ENCODE measurements at places on chromosomes 12 and 14. TPM values are rescaled to one million over a fixed set of nuclear protein-coding genes. Genes with fewer than 3 reads are reported as not detected.
A peak's percentile ranks its signal among the peaks of the same experiment; 100 is the strongest.

Gene VIPAS39
- 20.6 TPM for total RNA-seq

Gene SOAT2
- 0.04 TPM for total RNA-seq

Gene SLCO1B3
- total RNA-seq, result not detected

Gene POMT2
- total RNA-seq, result 11.7 TPM

GRCh38 chr12:121237415-121237814 is 27.5 kb downstream of the P2RX4 start:
- H3K36me3 ChIP-seq, result peaks cover 38% of the 10 kb centered on the region
- H3K4me1 ChIP-seq, result peaks cover 30% of the 10 kb centered on the region
- no peaks in the 10 kb centered on the region for H3K27me3 ChIP-seq
- no peak overlapping the region for H3K4me3 ChIP-seq

DNA sequence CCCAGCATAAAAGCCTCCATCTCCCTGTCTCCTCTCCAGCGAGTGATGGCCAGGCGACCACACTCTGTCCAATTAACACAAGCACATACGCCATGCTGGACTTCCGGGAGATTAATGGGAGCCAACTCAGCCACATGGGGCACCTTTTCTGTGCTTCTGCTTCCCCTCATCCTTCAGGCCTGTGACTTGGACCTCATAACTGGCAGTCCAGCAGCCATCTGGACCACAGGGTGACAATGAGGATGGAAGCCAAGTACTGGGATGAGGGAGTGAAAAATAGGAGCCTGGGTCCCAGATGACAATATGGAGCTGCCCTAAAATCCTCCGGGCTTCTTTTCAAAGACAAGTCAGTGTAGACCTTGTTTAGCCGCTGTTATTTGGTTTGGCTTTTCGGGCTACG is 12.8 kb downstream of the MAP3K9 start:
- DNase-seq, result no peak
- peaks cover 2% of the 10 kb centered on the region for H3K27me3 ChIP-seq

GRCh38 chr12:19131025-19131444 is 1.5 kb downstream of the PLEKHA5 start:
- peak overlapping the region; percentile 89 for H3K4me3 ChIP-seq
- DNase-seq, result peak; percentile 67
- H3K4me1 ChIP-seq, result no peaks in the 10 kb centered on the region
- peak overlapping the region; percentile 89 for H3K27ac ChIP-seq
- H3K27me3 ChIP-seq, result no peaks in the 10 kb centered on the region

GRCh38 chr12:25404955-25405354 is 148.1 kb downstream of the LMNTD1 start:
- no peak overlapping the region for H3K4me3 ChIP-seq
- no peaks in the 10 kb centered on the region for H3K4me1 ChIP-seq
- H3K27ac ChIP-seq, result no peak overlapping the region
- no peak for DNase-seq

DNA sequence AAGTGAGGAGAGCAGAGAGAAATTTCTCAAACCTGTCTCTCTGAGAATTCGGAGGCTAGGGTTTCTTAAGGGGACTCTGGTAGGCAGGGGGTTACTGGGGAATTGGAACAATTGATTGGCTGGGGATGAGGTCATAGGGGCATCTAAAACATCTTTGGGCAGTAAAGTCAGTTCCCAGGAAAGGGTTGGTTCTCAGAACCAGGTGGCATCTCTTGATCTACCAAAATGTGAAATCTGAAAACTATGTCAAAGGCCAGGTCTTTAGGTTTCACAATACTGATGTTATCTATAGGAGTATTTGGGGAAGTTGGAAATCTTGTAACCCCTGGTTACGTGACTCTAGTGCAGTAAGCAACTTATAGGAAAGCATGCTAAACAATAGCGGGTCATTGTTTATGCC is 6.9 kb downstream of the C12orf75 start:
- H3K36me3 ChIP-seq, result no peaks in the 10 kb centered on the region
- H3K27me3 ChIP-seq, result no peaks in the 10 kb centered on the region
- DNase-seq, result no peak
- no peak overlapping the region for H3K27ac ChIP-seq
- no peak overlapping the region for H3K4me3 ChIP-seq
- H3K4me1 ChIP-seq, result no peaks in the 10 kb centered on the region

DNA sequence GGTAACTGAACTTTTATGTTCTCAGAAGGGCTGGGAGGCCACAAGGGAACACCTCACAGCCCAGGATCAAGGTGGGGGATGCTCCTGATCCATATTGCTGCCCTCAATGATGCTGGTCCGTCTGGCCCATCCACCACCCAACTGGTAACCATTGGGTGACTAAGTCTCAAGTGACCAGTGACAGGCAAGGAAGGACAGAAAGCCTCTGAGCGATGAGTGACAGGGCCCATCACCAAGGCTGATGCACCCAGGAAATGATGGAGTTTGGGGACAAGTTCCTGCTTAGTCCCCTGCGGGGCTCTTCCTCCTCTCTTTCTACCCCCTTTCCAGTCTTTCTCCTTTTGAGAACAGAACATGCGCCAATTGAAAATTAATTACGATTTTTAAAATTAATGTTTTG is 2.6 kb upstream of the MMP19 start:
- no peak for DNase-seq
- peaks cover 2% of the 10 kb centered on the region for H3K27me3 ChIP-seq
- H3K36me3 ChIP-seq, result no peaks in the 10 kb centered on the region
- H3K4me3 ChIP-seq, result no peak overlapping the region
- no peak overlapping the region for H3K27ac ChIP-seq

DNA sequence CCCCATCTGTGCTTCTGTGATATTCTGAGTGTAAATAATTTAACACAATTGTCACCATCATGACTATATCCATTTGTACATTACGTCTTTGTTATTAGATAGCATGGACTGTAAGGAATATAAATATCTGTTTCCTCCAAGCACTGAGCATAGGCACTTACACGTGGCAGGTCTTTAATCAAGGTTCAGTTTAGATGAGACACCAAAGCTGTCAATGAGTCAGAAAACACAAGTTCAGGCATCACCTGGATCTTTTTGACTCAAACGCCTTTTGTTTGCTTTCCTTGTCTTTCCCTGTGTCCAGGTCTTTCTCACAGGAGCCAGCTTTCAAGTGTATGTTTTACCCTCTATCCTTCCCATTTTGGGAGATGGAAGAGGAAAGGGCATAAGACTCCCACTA is 163.2 kb upstream of the CCDC198 start:
- no peak overlapping the region for H3K27ac ChIP-seq
- H3K4me1 ChIP-seq, result no peaks in the 10 kb centered on the region
- no peaks in the 10 kb centered on the region for H3K36me3 ChIP-seq
- H3K27me3 ChIP-seq, result no peaks in the 10 kb centered on the region
- no peak for DNase-seq

DNA sequence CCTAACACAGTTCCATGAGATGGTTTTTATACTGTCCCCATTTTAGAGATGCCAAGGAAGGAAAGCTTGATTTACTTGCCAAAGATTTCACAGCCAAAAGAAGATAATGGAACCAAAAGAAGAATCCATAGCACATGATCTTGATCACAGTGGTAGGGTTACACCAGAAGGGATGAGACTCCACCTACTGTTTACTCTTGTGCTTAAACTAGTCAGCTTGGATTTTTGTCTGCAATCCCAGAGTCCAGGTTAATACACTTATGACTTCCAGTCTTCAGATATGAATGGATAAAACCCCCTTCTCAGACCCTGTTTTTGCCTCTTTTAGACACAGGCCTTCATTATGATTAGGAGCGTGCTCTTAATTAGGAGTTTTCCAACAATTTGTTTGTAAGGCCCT is 454.2 kb downstream of the AEBP2 start:
- H3K27ac ChIP-seq, result no peak overlapping the region
- no peak overlapping the region for H3K4me3 ChIP-seq
- no peak for DNase-seq
- no peaks in the 10 kb centered on the region for H3K36me3 ChIP-seq
- H3K4me1 ChIP-seq, result no peaks in the 10 kb centered on the region

GRCh38 chr12:128077917-128078298 is 189.1 kb upstream of the TMEM132C start:
- DNase-seq, result no peak
- no peaks in the 10 kb centered on the region for H3K36me3 ChIP-seq
- H3K27me3 ChIP-seq, result no peaks in the 10 kb centered on the region
- H3K4me3 ChIP-seq, result no peak overlapping the region

Data from muscle of leg (tissue), 16 donors.